ENCODE measurements at places on chromosomes 13 and 19. TPM values are rescaled to one million over a fixed set of nuclear protein-coding genes. Genes with fewer than 3 reads are reported as not detected.

DNA sequence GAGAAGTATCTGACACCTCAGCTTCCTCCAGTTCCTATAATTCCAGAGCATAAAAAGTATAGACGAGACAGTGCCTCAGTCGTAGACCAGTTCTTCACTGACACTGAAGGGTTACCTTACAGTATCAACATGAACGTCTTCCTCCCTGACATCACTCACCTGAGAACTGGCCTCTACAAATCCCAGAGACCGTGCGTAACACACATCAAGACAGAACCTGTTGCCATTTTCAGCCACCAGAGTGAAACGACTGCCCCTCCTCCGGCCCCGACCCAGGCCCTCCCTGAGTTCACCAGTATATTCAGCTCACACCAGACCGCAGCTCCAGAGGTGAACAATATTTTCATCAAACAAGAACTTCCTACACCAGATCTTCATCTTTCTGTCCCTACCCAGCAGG, 3.1 kb downstream of the KLF5 start:
- ATAC-seq: peak; percentile 28

DNA sequence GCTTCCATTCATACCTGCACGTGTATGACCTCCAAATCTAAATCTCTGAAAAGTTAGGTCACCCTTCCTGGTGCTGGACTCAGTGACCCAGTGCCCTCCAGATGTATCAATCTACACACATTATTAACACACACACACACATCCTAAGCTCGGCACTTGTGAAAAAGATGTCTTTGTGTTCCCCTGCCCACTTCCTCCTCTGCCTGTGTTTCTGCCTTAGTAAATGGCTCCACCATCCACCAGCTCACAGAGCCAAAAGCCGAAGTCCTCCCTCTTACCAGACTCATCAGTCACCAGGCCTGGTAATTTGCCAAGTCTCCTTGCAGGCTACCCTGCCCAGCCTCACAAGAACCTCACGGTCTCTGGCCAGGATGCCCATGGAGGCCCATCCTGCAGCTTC, 131.5 kb downstream of the SHISA2 start:
- ATAC-seq: no peak

DNA sequence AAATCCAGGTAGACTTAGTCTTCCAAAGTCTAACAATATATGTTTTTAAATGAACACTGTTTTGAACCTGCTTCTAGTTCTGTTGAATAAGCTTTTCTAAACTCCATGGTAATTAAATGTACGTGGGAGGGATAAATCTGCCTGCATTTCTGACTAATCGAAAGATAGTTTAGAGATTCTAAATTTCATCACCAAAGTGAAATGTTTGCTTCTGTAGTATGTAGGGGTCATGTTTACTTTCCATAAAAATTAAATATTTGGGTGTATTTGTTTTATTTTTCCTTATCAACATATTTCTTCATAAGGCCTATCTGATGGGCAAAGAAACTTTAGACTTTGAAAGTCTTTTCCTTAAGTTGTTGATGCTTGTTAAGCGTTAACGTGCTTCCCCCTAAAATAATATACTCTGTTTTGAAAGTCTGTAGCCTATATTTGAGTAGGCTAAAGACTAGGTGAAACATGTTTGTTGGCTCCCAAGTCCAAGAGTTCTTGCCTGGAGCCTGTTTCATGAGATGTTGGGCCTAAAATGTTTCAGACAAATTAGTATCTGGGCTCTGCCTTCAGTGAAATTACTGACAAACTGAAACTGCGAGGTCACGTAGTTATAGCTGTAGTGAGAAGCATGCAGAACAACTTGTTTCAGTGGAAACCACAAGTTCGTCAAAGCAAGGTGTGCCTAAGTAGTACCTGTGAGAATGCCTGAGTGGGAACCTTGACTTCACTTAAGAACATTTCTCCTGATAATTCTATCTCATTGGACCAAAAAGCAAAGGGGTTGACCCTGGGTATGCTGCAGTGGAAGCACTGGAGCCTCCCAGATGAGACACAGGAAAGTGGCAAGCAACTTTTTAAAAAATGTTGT, 126.2 kb downstream of the LMO7 start:
- peak; percentile 77 for ATAC-seq

DNA sequence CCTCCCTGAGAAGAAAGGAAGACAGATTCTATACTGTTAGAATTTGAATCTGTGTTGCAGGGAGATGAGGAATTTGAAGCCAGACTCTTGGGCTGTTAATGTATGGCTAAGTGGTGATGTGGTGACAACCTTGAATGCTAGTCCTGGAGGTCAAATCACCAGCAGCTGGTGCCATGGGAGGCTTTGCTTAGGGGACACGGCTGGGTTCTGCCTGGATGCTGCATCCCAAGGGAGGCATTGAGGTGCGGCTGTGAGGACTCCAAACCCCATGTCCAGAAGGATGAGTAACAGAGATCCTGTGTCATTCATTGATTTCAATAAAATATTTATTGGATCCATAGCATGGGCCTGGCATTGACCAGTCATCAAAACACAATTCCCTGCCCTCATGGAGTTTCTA, 42.3 kb downstream of the RFX2 start:
- no peak for ATAC-seq

DNA sequence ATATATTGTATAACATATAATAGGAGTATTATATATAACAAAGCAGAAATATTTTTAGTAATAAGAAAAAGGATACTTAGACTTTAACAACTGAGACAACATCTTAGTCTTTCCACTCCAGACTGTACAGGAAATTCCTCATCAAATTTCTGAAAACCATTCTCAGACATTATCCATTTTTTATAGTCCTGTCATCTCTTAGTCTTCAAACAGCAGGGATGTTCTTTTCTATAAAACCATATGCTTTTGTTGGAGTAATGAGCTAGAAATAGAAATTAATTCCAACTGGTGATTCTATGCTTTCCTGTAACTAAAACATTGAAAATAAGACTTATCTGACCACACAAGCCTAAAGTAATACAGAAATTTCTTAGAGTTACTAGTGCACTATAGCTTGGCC, 82.2 kb upstream of the CSNK1A1L start:
- no peak for ATAC-seq

DNA sequence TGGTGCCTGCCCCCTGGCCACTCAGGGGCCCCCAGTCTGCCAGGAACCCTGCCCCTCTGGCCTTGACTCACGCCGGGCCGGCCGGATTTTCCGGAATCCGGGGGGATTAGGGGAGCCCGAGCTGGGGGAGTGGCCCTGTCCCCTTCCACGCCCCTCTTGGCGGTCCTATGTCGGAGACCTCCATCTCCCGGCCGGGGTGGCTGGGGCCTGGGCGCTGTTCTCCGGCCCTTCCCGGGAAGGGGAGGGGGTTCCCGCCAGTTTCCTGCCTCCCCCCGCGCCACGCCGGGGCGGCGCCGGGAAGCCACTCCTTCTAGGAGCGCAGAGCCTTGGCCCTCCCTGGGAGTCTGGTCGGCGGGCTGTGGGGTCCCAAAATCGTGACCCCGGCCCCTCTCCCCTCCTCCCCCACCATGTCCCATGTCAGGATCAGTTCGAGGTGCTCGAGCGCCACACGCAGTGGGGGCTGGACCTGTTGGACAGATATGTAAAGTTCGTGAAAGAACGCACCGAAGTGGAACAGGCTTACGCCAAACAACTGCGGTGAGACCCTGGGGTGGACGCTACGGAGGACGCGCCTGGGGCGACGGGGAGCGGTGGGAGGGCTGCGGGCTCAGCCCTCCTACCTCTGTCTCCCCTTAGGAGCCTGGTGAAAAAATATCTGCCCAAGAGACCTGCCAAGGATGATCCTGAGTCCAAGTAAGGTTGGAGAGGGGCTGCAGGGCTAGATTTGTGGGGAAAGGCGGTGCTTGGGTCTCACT, 1.3 kb downstream of the TRIP10 start:
- ATAC-seq: peak; percentile 22

DNA sequence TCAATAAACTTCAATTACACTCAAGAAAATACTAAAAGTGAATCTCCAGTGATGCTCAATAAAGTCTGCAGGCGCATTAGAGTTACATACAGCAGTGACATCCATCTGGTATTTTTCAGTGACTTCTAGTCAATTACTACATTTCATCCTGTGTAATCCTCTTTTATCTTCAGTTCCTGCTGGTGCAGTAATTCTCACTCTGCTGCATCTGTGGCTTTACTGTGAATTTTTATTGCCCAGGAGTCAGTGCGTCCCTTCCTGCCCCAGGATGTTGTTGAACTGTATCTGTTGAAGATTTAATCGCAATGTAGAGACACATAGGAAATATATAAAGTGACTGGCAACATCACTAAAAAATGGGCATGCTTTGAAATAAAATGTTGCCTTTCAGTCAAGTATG, 196.3 kb upstream of the TMTC4 start:
- ATAC-seq: no peak

ELOF1 gene
- 34.9 TPM for total RNA-seq

SIAH3 gene
- 0.04 TPM for total RNA-seq

GJA3 gene
- 1.5 TPM for total RNA-seq

Data from esophagus mucosa (tissue), 1 donor.